ENCODE measurements at places on chromosomes 2 and 18.

GRCh38 chr2:239927424-239927981, 97.6 kb downstream of the NDUFA10 start:
- DNase-seq: peak; percentile 77

GRCh38 chr2:190554357-190555006, 20.0 kb upstream of the NEMP2 start:
- DNase-seq: no peak

GRCh38 chr2:160582081-160582480, 88.5 kb upstream of the RBMS1 start:
- DNase-seq: no peak

DNA sequence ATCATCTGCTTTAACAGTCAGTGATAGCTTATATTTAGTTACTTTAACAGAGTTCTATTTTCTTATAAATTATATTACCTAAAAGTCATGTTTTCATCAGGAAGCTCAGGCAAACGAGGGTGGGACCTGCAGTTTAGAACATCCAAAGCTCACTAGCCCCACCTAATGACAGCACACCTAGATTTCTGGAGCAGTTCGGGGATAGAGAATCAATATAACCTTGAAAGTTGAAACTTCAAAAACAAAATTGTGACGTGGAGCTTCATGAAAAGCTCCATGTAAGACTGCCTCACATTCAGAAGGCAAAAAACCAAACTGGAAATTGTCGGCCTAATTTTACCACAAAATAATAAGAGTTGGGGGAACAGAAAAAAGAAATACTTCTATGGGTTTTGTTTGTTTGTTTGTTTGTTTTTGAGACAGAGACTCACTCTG, 185.9 kb upstream of the CCDC150 start:
- DNase-seq: peak; percentile 24

All from CD4-positive, alpha-beta T cell treated with Interleukin-15 for 4 hours (primary cell).